ENCODE measurements at places on chromosomes 5 and 9. TPM values are rescaled to one million over a fixed set of nuclear protein-coding genes. Genes with fewer than 3 reads are reported as not detected.

Gene DMRT2
- 2.1 TPM for total RNA-seq

Gene AOPEP
- total RNA-seq: 45.9 TPM

Gene PCDHA6
- 1.1 TPM for total RNA-seq

Gene STXBP1
- 47.0 TPM for total RNA-seq

Gene PHF24
- total RNA-seq: 0.95 TPM

Gene ACOT12
- total RNA-seq: not detected

Gene SNX18
- total RNA-seq: 24.7 TPM

Gene SLC4A9
- not detected for total RNA-seq

Gene TAF11L13
- total RNA-seq: not detected

Gene ISOC1
- 24.5 TPM for total RNA-seq

Measured in omental fat pad (tissue), 4 donors.